ENCODE measurements at places on chromosomes 2 and 18. TPM values are rescaled to one million over a fixed set of nuclear protein-coding genes. Genes with fewer than 3 reads are reported as not detected.

CYP27C1 gene
- total RNA-seq: not detected

GRCh38 chr2:182521453-182522404 is 94.9 kb upstream of the PDE1A start:
- H3K36me3 ChIP-seq: no peaks in the 10 kb centered on the region
- no peak overlapping the region for H3K4me3 ChIP-seq
- no peak overlapping the region for H3K27ac ChIP-seq

GRCh38 chr2:150309311-150310080 is 178.0 kb downstream of the RND3 start:
- no peaks in the 10 kb centered on the region for H3K4me1 ChIP-seq
- H3K36me3 ChIP-seq: no peaks in the 10 kb centered on the region

CIAO1 gene
- 88.6 TPM for total RNA-seq

DNA sequence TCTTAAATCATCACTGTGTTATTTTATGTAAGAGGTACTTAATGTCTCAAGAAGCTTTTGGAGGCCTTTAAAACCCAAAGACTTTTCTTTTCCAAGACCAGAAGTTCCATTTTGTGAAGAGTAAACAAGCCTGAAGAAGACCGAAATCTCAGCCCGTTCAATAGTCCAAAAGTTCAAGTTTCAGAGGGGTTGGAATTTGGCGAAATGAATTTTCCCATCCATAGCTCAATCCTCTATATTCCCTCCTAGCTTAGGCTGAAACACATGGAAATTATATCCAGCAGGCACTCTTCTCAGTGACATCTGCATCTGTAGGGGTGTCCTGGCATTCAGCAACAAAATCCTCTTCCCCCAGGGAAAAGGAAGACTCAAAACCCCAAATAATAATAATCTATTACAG is 344.6 kb downstream of the ARHGAP15 start:
- H3K4me1 ChIP-seq: peaks cover 57% of the 10 kb centered on the region

DNA sequence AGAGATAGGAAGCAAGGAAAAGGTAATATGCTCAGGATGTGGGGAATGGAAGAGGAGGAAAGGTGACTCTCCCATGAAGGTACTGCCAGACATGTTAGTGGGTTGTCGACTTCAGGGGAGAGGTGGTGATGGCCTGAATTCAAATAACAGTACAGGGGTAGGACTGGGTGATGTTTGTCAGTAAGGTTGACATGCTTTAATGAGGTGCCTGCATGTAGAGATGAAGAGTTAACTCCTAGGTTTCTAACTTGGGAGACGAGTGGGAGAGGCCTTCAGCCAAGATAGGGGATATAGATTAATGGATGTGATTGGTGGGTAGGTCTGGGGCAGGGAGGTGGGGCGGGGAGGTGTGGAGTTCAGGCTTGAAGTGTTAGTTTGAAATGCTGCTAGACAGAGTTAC is 2.6 kb downstream of the NAPG start:
- H3K27ac ChIP-seq: no peak overlapping the region
- H3K4me1 ChIP-seq: peaks cover 59% of the 10 kb centered on the region
- H3K27me3 ChIP-seq: no peaks in the 10 kb centered on the region
- H3K36me3 ChIP-seq: no peaks in the 10 kb centered on the region
- H3K4me3 ChIP-seq: peak overlapping the region; percentile 46

DNA sequence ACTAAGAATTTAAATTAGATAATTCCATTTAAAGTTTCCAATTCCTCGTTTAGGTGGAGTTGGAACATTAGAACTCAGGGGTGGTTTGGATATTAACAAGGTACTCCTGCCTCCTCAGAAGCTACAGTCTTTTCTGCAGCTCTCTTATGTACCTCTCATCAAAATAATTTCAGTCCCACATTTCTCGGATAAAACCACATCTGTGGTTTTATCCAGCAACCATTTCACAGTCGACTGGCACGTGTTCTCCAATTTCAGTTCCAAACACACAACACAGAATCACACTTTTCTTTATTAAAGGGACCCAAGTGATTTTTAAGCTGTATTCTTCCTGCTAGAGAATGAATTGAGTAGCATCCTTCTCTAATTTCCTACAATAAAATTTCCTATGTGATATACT is 22.7 kb upstream of the NFU1 start:
- H3K4me3 ChIP-seq: no peak overlapping the region
- H3K4me1 ChIP-seq: peaks cover 22% of the 10 kb centered on the region
- H3K27ac ChIP-seq: peak overlapping the region; percentile 75
- no peaks in the 10 kb centered on the region for H3K27me3 ChIP-seq
- DNase-seq: no peak

MC4R gene
- total RNA-seq: not detected

DNA sequence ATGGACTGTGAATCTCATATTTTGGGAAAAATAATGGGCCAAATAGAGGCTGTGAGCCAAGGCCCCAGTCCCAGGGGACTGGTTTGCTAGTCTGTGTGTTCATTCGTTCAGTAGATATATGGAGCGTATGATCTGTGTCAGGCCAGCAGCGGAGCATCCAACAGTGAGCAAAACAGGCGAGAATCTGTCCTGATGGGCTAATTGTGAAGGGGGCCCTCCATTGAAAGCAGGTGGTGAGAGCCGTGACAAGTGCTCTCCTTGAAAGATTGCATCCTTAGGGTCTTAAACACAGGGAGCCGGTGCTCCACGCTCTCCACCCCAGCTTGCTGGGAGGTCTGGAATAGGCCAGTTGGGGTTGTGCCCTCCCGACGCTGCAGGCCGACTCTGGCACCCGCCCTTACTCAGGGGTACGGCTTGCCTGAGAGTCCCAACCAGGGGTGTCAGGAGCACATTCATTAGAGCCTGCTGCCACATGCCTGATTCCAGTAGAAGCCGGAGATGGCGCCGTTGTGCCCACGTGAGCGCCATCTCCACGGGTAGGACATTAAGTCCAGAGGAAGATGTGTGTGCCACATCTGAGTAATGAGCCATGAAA is 213.3 kb downstream of the SH3RF3 start:
- DNase-seq: no peak
- H3K27ac ChIP-seq: no peak overlapping the region
- no peaks in the 10 kb centered on the region for H3K27me3 ChIP-seq
- H3K36me3 ChIP-seq: no peaks in the 10 kb centered on the region

FEV gene
- not detected for total RNA-seq

- H3K4me3 ChIP-seq: no peak overlapping the region
- no peak for DNase-seq
- H3K36me3 ChIP-seq: peaks cover 6% of the 10 kb centered on the region
- no peaks in the 10 kb centered on the region for H3K4me1 ChIP-seq
- H3K27ac ChIP-seq: no peak overlapping the region
Measured at GRCh38 chr2:219675221-219675620, 47.8 kb downstream of the SLC4A3 start.

DNA sequence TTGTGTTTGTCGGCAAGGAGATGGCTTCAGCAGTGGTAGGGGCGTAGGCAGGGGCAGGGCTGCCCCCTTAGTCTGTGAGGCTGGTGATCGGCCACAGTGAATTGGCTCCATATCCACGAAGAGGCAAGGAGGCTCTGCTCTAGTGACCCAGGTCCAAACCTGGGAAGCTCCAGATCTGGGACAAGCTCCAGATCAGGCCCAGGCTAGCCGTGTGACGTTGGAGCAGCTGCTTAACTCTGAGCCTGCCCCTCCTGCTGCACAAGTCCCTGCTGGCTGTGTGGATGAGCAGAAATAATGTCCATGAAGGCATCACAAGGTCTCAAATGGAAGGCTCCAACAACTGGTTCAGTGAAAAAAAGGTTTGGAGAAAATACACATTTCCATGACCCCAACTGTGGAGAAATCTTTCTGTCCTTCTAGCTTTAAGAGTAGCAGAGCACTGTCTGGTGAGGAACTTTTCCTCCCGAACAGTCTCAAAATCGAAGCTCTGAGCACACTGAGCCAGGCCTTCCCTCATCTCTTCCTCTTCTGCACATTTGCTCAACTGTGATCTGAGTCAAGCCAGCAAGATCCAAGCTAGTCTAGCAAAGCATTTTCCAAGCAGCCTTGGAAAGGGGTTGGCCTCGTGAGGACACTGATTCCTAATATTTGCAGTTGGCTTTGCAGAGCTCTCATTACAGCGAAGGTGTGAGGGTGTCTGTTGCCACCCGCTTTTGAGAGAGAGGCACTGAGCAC is 67.0 kb upstream of the TCF7L1 start:
- peaks cover 13% of the 10 kb centered on the region for H3K27me3 ChIP-seq
- peaks cover 10% of the 10 kb centered on the region for H3K4me1 ChIP-seq
- H3K27ac ChIP-seq: peak overlapping the region; percentile 38
- no peaks in the 10 kb centered on the region for H3K36me3 ChIP-seq

RAB6D gene
- total RNA-seq: not detected

RIT2 gene
- total RNA-seq: not detected

GRCh38 chr2:59183070-59183469 is 941.9 kb upstream of the FANCL start:
- no peak overlapping the region for H3K27ac ChIP-seq
- no peak overlapping the region for H3K4me3 ChIP-seq
- DNase-seq: no peak
- H3K36me3 ChIP-seq: no peaks in the 10 kb centered on the region
